ENCODE measurements at places on chromosomes 5 and 9.

- DNase-seq, result no peak
These were observed 55.1 kb downstream of the NUP214 start for GRCh38 chr9:131180454-131180853.

- no peak for DNase-seq
These were observed 90.0 kb downstream of the PRRT1B start for GRCh38 chr9:131635285-131635684.

DNA sequence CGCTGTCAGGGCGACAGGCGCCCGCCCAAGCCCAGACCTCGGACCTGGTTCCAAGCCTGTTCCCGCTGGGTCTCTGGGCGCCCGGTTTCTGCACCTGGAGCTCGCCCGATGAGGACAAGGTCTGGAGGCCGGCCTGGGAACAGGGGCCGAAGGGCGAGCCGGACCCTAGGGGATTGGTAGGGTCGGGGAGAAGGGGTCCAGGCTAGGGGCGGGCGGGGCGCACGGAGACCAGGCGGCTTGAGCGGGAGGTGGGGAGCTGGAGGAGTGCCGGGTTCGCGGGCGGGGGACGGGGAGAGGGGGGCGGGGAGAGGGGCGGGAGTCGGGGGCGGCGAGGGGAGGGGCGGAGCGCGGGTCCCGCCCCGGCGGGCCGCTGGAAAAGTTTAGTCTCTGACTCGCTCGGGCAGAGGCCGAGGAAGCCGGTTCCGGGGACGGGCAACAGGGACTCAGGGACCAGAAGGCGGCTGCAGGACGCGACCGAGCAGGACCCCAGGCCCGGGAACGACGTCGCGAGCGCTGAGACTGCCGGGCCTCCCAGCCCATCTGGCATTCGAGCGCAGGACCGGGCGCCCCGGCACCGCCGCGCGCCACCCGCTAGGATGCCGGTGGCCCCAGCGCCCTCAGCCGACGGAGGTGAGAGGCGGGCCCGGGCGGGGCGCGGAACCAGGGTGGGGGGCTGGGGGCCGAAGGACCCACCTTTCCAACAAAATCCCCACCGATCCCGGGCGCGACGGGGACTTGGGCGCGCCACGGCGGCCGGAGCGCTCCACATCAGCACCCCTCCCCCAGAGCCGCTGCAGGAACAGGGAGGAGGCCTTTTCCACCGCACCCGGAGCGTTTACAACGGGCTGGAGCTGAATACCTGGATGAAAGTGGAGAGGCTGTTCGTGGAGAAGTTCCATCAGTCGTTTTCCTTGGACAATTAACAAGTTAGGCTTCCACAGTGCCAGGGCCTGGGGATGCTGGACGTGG is at the start of gene S1PR3:
TSS of gene S1PR3 (plus strand) at position 403 of the 969 bp plus-strand sequence. CDS start 9,733 bp downstream, outside the sequence.
- DNase-seq, result no peak

DNA sequence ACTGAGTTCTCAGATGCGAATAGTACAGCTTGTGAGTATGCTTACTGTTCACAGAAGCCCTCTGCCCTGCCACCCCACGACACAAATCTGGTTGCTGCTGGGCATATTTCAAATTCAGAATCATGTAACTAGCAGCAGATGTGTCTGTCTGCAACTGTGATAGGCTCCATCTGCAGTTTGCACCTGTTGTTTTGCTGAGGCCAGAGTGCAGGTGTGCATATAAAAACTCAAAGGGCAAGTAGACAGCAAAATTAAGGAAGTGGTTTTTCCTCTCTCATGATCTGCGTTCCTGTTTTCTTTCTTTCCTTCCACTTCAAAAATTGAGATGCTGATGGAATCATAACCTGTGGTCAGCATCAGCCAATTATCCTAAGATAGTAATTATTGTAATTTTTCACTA is 1000.5 kb downstream of the PTPRD start:
- peak; percentile 3 for DNase-seq

- DNase-seq, result no peak
These were observed 57.8 kb upstream of the CCDC112 start for GRCh38 chr5:115354246-115354645.

- DNase-seq, result no peak
These were observed 29.8 kb downstream of the TDRD7 start for GRCh38 chr9:97441729-97442128.

GRCh38 chr5:120706877-120707276 is 242.8 kb downstream of the PRR16 start:
- DNase-seq, result no peak

GRCh38 chr5:38258319-38259061 is at the start of gene EGFLAM:
EGFLAM (plus strand) TSS chr5:38258559; CDS start chr5:38258755, 196 bp downstream.
- DNase-seq, result no peak

DNA sequence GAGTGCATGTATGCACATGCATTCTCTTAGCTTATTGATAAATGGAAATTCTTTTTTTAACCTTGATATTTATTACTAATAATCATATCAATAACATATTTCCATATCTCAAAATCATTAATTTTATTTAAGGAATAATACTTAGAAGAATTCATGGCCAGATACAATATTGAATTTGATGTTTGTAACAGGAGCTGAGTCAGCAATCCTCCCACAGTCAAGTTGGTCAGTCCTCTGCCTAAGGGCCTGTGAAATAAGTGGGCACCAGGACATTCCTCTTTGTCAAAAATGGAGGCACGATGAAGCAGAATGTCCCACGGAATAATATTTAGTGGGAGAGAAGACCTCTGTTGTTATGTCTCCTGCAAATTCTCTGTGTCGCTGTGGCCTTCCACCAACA is 148.6 kb downstream of the LRRC70 start:
- no peak for DNase-seq

GRCh38 chr9:98432134-98432533 is 176.7 kb upstream of the TBC1D2 start:
- DNase-seq, result no peak

DNA sequence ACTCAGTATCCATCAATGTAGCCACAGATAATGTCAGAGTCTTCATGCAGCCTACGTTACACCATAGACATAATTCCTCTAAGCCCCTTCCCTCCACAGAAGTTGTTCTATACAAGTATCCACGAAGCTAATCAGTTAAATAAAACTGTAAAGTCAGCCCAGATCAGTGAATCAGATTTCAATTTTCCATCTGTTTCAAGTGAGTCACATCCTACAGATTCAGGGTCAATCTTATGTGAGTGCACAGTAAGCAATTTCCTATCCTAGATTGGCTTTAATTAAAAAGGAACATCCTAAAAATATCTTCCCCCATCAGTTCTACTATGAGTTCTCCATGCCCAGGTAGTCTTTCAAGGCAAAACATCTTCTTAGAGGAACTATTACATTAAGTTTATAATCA is 402.5 kb downstream of the EFNA5 start:
- no peak for DNase-seq

GRCh38 chr9:105344283-105344682 is 99.8 kb downstream of the SLC44A1 start:
- no peak for DNase-seq

DNA sequence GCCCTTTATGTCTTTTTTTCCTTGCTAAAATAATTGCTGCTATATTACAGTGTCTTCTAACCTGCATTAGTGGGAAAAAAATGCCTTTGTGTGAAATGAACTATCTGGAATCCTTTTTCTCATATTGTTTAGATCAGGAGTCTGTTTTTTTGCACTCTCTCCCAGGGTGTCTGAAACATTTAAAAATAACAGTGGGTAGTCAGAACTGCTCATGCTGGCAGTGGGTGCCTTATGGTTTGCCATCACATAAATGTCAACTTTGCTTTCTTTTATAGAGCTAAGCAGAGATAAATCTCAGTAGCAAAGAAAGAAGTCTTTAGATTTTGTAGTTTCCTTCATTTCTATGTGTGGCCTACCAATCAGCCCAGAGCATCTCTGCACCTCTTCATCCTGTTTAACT is 347.8 kb upstream of the RGMB start:
- DNase-seq, result no peak

- DNase-seq, result no peak
These were observed 302.0 kb downstream of the AGTPBP1 start for GRCh38 chr9:85439791-85440190.

Measured in GM12878 (cell line).